Anterior cingulate cortex (tissue), 58 donors: ENCODE measurements at places on chromosomes 6 and 20.

DNA sequence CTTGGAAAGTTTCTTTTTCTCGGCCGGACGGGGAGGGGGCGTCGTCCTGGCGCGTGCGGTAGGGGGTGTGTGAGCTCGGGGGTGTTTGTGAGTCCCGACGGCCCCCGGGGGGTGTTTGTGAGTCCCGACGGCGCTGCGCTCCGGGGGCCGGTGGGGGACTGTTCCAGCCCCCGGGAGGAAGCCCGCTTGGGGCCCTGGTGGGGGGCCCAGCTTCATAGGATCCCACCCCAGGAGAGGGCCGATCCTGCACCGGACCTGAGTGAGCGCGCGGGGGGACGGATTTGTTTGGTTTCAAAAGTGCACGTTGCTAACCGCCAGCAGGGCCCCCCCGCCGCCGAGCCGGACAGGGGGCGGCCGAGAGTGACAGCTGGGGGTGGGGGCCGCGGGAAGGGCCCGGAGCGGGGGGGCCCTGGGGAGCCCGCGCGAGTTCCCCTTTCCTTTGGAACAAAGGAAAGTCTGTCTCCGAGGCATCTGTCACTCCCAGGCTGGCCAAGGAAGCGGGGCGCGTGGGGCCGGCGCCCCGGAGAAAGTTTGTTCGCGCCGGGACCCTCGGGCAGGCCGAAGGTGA lies 485 bp downstream of the TGIF2 start:
- no peak for DNase-seq

GRCh38 chr6:12718015-12718414 lies 1.4 kb downstream of the PHACTR1 start:
- no peak for DNase-seq

DNA sequence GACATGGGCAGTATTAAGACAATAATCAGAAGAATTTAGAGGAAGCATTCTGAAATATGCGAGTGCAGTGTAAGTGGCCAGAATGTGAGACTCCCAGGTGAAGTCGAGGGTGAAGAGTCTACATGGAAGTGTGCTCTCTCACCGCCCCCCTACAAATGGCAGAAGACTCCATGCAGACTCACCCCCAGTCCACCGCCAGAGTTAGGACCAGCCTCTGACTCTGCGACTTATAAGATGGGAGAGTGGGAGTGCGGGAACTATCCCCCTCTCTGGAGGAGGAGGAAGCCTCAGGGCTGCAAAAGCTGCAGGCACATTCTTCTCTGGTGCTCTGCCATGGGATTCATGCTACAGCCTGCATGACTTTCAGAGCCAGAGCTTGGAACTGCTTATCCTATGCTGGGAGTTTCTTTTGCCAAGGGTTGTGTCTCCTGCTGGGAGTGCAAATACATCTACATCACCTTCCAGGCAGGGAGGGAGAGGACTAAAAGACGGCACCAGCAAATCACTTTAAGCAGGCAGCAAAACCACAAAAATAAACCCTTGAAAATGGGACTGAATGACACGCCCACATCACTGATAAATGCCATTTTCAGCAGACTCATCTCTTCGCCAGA lies 206.7 kb upstream of the SULF2 start:
- DNase-seq, result no peak

GRCh38 chr6:89992818-89993217 lies 98.5 kb downstream of the GJA10 start:
- DNase-seq, result no peak

GRCh38 chr6:41717392-41717736 lies 18.0 kb downstream of the TFEB start:
- no peak for DNase-seq

DNA sequence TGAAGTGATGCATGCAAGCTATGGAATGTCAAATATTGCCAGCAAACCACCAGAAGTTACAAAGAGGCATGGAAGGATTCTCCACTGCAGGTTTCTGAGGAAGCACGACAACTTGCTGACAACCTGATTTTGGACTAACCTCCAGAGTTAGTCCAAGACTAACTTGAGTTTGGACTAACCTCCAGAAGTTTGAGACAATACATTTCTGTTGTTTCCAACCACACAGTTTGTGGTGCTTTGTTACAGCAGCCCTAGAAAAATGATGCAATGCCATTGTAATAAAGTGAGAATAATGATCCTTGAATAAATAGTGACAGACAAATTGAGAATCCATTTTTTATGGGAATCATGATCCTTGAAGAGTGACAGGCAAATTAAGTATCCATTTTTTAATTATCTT lies 169.9 kb upstream of the HDDC2 start:
- DNase-seq, result no peak

- DNase-seq, result no peak
Measured at GRCh38 chr6:77371748-77372147, 91.5 kb downstream of the HTR1B start.

DNA sequence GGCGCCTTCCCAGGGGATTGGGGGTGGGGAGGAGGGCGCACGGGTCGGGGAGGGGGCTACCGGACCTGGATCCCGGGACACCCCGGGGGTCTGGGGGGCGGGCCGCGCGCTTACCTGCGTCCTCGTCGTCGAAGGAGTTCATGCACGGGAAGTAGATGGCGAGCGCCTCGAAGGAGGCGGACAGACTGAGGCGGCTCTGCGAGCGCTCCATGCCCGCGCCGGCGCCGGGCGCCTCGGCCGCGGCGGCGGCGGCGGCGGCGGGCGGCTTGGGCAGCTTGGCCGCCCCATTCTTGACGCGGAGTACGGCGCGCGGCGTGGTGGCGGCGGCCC lies 320 bp downstream of the RIMS4 start:
- no peak for DNase-seq

GRCh38 chr20:34461779-34462087 lies 54.5 kb upstream of the DYNLRB1 start:
- DNase-seq, result no peak

DNA sequence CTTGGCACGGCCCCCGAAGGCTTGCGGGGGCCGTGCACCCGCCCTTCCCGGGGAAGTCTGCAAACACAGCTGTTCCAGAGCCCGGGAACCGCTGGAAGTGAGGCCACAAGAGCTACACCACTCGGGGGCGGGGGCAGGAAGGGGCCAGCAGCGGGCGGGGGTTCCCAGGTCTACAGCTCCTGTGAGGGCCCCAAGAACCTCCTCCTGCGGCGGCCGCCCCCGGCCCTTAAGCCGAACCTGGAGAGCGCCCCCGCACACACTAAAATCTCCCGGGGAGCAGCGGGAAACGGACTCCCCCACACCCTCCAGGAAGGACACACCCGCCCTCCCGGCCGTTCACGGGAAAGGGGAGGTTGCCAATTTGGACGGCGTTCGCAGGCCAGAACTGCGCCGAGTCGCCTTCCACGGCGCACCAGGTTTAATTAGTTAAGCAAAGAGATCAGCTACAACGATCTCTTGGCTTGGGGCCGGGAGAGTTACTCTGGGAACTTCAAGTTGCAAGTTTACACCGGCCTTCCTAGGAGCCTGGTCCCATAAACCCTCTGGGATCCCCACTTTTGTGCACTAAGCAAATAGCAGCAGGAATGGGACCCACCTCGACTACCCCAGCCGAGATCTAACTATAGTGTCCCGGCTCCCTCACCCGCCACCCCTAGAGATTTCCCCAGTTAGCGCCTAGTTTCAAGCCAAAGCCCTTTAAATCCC lies 1.7 kb downstream of the JAG1 start:
- no peak for DNase-seq

DNA sequence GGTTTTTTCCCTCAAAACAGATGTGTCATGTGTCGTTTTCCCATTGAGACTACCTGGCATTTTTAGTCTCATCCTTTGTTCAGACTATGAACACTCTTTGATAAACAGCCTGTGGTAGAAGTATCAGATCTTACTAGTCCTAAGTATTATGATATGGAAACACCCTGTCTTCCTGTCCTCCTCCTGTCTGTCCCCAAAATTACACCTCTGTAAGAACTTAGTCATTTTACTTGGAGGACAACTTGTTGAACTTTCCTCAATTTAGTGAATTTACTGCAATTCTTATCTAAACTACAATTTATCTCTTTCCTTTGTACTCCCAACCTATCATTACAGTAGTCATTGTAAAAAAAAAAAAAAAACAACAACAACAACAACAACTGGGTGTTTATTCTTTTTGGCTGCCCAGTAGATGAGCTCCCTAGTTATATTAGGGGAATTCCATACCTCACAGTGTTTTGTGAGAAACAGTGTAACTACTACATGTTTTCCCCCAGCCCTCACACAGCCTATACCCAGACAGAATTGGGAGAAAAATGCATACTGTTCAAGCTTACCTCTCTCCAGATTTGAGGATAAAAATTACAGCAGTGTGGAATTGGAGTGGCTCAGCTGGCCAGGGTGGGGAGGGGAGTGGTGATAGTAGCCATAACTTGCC lies 18.5 kb upstream of the ERVFRD-1 start:
- DNase-seq, result no peak

DNA sequence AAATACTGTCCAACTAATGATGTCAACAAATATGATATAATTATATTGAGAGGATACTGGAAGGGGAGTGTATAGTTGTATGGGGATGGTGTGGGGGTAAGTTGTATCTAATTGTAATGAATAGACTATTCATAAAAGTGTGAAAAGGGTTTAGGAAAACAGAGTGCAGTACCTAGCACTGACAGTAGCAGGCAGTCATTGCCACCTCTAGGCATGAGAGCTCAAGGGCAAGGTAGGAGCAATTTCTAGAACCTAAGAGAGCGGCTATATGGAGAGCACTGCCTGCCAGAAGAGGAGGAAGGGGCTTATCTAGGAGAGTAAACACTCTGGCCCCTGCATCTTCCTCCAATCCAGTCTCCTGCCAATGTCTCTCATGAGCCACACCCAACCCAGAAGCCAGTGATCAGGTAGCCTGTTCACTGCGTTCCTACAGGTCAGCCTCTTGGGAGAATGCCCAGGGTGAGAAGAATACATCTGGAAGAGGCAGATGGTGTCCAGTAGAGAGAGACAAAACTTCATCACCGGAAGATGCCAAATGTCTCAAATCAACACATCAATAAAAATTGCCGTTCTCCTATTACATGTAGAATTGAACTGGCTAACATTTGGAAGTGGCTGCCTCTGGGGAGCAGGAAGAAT lies 200.0 kb downstream of the LY86 start:
- DNase-seq, result no peak

- DNase-seq, result no peak
Measured at GRCh38 chr6:6614096-6614982, 25.8 kb downstream of the LY86 start.

GRCh38 chr6:40556881-40557280 lies 30.3 kb downstream of the LRFN2 start:
- no peak for DNase-seq

DNA sequence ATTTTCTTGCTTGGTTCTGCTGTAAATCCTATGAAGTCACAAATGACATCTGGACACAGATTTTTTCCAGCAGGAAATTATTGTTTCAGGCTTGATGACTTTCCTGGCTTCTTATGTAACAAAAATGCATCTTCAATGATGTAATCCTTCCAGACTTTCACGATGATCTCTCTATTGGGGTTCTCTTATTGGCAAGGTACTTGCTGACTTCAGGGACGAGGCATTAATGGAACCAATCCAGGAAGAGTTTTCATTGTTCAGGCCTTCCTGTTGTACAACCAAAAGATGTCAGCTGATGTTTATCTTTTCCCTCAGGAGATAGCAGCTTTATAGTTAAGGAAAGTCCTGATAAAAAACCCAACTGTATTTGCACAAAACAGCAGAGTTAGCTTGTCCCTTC lies 118.5 kb upstream of the MMS22L start:
- no peak for DNase-seq

GRCh38 chr6:13559251-13559650 lies 15.2 kb upstream of the SIRT5 start:
- no peak for DNase-seq

DNA sequence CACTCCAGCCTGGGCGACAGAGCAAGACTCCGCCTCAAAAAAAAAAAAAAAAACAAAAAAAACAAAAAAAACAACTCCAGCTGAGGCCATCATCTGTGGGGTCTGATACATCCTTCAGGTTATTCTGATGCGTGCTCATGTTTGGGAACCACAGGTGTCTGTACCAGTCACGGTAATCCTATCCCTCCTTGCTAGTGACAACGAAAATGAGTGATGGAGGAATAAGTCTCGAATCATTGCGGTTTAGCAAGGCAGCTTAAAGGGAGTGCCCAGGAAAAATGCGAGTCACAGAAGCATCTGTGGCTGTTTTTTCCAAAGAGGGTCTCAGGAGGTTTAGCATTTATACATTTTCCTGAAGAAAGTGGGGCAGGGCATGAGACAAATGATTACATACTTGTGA lies 48.8 kb downstream of the MCUR1 start:
- DNase-seq, result no peak

DNA sequence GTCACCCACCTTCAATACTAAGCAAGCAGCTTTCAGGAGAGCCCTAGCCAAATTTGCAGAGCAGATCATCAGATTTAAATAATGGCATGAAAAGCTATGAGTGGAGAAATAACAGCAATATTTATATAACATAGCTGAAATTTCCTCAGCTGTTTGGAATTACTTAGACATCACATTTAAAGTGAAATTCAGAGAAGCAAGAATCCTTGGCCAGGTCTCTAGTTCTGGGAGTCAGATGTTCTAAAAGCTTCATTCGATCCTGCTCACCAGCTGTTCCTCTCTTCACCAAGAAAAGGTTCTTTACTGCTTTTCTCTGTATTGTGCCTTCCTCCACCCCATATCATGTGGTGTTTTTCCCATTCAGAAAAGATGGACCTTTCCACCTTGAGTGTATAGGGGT lies 152.3 kb upstream of the JAG1 start:
- no peak for DNase-seq

- DNase-seq, result no peak
Measured at GRCh38 chr6:165223736-165224135, 85.7 kb downstream of the C6orf118 start.

DNA sequence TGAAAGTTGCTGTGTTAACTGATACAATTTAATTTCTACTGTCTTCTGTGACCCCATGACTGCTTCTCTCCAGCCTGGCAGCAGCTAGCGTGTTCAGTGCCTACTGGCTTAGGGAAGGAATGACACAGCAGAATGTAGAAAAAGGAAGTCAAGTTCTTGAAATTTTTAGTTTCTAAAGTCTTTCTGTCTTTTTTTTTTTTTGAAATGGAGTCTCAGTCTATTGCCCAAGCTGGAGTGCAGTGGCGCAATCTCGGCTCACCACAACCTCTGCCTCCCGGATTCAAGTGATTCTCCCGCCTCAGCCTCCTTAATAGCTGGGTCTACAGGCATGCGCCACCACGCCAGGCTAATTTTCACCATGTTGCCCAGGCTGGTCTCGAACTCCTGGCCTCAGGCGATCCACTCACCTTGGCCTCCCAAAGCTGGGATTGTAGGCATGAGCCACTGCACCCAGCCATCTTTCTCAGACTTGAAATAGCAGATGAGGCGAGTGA lies 39.3 kb downstream of the PCNA start:
- DNase-seq, result no peak
